ENCODE measurements at places on chromosomes 3 and 15.
A peak's percentile ranks its signal among the peaks of the same experiment; 100 is the strongest.

- no peak for DNase-seq
Observed at GRCh38 chr3:46987743-46988401, 8.4 kb downstream of the NBEAL2 start.

GRCh38 chr3:163490119-163490518 lies 1588.2 kb downstream of the SI start:
- DNase-seq: peak; percentile 6

- no peak for DNase-seq
Observed at GRCh38 chr3:8784676-8785435, 15.4 kb upstream of the OXTR start.

GRCh38 chr15:39625856-39626255 lies 45.0 kb downstream of the THBS1 start:
- no peak for DNase-seq

DNA sequence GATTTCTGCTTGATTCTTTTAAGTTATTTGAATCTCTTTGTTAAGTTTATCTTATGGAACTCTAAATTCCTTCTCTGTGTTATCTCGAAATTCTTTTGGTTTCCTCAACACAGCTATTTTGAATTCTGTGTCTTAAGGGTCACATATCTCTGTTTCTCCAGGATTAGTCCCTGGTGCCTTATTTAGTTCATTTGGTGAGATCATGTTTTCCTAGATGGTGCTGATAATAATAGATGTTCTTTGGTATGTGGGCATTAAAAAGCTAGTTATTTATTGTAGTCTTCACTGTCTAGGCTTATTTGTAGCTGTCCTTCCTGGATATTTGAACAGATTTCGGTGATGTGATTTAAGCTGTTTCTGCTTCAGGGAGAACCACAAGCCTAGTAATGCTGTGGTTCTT lies 615.6 kb upstream of the NECTIN3 start:
- DNase-seq: no peak

- peak; percentile 65 for DNase-seq
Observed at GRCh38 chr15:44099671-44100070, 95.4 kb downstream of the FRMD5 start.

DNA sequence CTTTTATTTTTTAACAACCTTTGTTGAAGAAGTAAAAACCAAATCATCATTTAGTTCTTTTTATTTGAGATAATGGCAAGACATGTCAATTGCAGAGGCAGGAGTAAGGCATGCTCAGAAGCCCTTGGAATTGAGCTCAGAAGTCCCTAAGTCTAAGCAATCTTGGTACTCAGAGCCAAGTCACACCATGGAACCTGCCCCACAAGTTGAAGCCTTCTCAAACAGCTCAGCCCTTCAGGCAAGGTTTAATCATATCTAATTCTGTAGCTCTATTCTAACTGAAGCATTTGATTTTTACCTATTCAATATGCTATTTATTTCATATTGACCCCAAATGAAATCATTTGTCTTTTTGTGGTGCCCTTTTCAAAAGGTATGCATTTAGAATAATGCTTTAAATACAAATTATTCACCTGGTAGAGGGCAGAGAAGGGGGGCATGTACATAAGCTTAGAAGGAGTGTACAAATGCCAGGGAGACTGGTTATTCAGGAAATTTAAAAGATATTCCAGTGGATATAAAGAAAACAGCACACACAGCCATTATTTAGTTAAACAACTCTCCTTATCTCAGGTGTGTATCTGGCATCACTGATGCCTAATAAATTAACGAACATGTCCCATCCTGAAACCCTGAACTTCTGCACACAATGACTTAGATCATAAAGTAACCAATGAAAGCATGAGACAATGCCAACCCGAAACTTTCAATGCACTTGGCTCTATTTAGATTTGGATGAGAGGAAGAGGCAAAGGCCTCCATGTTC lies 26.2 kb upstream of the TOP2B start:
- no peak for DNase-seq

- no peak for DNase-seq
Observed at GRCh38 chr15:93179072-93179471, 90.1 kb upstream of the RGMA start.

- no peak for DNase-seq
Observed at GRCh38 chr15:35693286-35693685, 147.3 kb upstream of the DPH6 start.

All from AG10803 (cell line).